ENCODE measurements at places on chromosomes 3 and 15. TPM values are rescaled to one million over a fixed set of nuclear protein-coding genes. Genes with fewer than 3 reads are reported as not detected.
A peak's percentile ranks its signal among the peaks of the same experiment; 100 is the strongest.

The CX3CR1 gene
- not detected for total RNA-seq

DNA sequence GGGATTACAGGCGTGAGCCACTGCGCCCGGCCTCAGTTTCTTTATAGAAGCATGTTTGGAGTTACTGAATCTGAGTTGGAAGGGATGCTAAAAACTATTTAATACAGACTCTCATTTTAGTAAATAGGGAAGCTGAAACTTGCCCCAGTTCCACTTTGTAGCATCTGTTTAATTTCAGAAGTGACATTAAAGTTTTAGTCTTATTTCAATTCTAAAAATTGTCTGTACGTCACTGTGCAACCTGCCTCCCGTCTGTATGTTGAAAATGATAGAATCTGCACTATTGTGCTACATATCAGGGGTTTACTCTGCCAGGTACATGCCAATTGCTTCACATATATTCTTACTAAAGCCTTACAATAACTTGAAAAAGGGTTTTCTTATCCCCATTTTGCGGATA lies 15.3 kb downstream of the CNOT10 start:
- no peak for DNase-seq

GRCh38 chr15:51403946-51404695 lies 62.7 kb downstream of the GLDN start:
- DNase-seq: no peak

GRCh38 chr3:152234657-152235375 lies 33.9 kb upstream of the MBNL1 start:
- no peak for DNase-seq

- peak; percentile 75 for DNase-seq
Observed at GRCh38 chr3:57007521-57008460, 52.7 kb upstream of the SPATA12 start.

- DNase-seq: peak; percentile 44
Observed at GRCh38 chr3:107641572-107642307, 119.0 kb downstream of the BBX start.

- no peak for DNase-seq
Observed at GRCh38 chr15:90686435-90687218, 30.5 kb upstream of the BLM start.

The TNNC1 gene
- 0.35 TPM for total RNA-seq

DNA sequence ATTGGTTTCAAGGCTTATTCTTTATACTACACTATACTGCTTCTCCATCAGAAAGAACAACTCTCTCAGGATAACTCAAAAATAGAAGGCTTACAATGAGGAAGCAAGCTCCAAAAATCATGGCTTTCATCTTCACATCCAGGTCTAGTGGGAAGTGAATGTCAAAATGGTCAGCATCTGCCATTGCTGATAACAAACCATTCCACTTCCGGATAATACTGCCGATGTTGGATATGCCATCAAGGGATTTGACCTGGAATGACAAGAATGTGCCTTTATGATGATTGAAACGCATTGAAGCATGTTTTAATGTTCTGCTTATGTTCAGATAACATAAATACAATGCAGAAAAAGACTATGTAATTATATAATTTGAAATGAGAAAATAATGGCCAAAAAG lies 34.0 kb upstream of the PLOD2 start:
- DNase-seq: no peak

The ATP8B4 gene
- total RNA-seq: 0.53 TPM

The ZCWPW2 gene
- 0.64 TPM for total RNA-seq

DNA sequence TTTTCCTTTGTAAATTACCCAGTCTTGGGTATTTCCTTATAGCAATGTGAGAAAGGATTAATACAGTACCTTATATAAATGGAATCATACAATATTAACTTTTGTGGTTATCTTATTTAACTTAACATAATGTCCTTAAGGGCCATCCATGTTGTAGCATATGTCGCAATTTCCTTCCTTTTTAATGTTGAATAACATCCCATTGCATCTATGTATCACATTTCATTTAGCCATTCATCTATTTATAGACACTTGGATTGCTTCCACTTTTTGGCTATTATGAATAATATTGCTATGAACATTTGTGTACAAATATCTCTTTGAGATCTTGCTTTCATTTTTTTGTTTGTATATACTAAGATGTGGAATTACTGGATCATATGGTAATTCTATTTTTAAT lies 342.2 kb downstream of the PDCD6IP start:
- DNase-seq: no peak

- DNase-seq: peak; percentile 55
Observed at GRCh38 chr3:149765762-149766334, 13.6 kb upstream of the COMMD2 start.

GRCh38 chr3:182921665-182922355 lies 58.5 kb downstream of the DCUN1D1 start:
- DNase-seq: no peak

DNA sequence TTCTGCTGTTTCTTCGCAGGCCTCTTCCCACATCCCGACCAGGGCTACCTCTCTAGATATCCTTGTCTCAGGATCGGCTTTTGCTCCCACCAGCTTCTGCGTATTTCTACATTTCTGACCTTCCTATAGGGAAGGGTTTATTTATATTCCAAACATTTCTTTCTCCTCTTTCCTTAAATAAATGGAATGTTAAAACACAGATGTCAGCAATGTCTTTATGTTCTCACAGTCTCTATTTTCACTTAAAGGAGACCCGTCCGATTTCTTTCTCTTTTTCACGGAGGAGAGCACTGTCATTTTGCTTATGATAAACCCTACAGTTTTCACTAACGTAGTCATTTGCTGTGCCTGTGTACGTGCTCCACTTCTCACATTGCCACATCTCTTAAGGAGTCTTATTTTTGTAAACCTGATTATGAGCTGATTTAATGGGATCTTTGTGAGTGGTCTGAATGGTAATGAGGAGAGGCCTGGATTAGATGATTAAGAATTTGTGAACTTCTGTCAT lies 630 bp downstream of the KIF15 start:
- DNase-seq: peak; percentile 4

DNA sequence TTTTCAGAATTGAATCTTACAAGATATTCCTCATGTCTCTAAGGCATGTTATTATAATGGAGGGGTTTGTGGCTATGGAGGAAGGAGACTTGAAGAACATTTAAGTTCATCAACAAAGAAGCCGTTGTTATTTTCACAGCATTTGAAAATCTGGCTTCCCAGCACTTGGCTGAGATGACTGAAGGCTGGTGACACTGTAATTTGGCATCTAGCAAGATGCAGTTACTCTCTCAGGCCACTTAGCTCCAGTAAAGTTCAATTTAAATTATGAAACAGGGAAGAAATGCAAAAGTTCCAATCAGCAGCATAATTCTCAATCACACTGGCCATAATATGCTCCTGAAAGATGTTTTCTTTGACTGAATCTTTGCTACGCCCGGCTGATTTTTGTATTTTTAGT lies 139.4 kb upstream of the NUDT16 start:
- no peak for DNase-seq

DNA sequence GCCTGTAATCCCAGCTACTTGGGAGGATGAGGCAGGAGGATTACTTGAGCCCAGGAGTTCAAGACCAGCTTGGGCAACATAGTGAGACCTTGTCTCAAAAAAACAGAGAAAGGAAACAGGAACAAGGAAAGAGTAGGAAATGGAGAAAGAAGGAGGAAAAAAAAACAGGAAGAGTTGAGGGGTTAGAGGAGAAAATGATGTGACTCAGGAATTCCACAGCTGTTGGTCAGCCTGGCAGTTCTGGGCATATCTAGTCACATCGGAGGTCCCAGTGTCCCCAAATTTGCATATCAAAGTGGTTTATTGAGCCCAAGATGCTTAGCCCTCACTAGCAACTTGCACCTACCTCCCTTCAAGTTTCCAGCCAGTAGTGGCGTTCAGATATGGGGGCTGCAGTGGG lies 18.8 kb upstream of the JMJD7 start:
- no peak for DNase-seq

GRCh38 chr15:22956978-22957260 lies 23.2 kb downstream of the CYFIP1 start:
- no peak for DNase-seq

GRCh38 chr3:73448041-73448440 lies 176.7 kb downstream of the PDZRN3 start:
- no peak for DNase-seq

GRCh38 chr3:180698760-180699270 lies 19.5 kb upstream of the CCDC39 start:
- DNase-seq: no peak

- no peak for DNase-seq
Observed at GRCh38 chr15:54007256-54007655, 29.0 kb downstream of the UNC13C start.

GRCh38 chr3:168859574-168859973 lies 763.9 kb upstream of the GOLIM4 start:
- DNase-seq: no peak

GRCh38 chr3:171535133-171535532 lies 74.9 kb upstream of the TNIK start:
- DNase-seq: no peak

DNA sequence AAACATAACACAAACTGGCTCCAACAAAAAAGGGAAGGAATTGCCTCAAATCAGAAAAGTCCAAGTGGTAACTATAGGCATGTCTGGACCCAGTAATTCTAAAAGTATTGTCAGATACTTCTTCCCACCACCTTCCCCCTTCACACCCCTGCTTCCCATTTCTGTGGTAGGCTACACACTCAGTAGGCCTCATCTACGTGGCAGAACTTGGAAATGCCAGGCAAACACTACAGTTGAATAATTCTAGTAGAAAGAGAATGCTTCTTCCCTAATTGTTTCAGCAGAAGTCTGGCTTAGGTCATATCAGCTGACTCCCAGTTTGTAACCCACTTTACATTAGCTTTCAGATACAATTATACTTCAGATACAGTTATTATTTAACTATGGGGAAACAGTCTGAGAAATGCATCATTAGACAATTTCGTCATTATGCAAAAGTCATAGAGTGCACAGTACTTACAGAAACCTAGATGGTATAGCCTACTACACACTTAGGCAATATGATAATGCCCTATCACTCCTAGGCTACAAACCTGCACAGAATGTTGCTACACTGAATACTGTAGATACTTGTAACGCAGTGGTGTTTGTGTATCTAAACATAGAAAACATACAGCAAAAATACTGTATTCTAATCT lies 6.4 kb downstream of the SETMAR start:
- DNase-seq: no peak

- DNase-seq: no peak
Observed at GRCh38 chr3:170643831-170644230, 58.0 kb upstream of the SLC7A14 start.

- no peak for DNase-seq
Observed at GRCh38 chr3:58349792-58350626, 17.3 kb downstream of the PXK start.

DNA sequence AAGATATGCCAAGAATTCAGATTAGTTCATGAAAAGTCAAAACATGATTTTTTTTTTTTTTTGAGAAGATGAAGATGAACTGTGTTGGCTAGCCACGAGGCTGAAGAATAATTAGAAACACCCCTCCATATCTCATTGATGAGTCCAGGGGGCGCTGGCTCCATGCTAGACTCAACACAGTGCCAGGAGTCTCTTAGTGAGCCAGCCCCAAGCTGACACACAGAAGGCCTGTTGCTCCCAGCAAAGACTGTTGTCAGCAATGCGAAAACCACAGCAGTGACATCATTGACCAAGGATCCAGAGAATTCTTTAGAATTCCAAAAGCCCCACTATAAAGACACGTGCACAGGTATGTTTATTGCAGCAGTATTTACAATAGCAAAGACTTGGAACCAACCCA lies 185.2 kb downstream of the ANXA2 start:
- peak; percentile 7 for DNase-seq

- no peak for DNase-seq
Observed at GRCh38 chr3:125221831-125222230, 9.3 kb upstream of the SLC12A8 start.
